Non-pigmented ciliary epithelial cell (primary cell): ENCODE measurements at places on chromosomes 16 and 17.

GRCh38 chr17:17067257-17067656, 25.0 kb downstream of the MPRIP start:
- no peak for DNase-seq

DNA sequence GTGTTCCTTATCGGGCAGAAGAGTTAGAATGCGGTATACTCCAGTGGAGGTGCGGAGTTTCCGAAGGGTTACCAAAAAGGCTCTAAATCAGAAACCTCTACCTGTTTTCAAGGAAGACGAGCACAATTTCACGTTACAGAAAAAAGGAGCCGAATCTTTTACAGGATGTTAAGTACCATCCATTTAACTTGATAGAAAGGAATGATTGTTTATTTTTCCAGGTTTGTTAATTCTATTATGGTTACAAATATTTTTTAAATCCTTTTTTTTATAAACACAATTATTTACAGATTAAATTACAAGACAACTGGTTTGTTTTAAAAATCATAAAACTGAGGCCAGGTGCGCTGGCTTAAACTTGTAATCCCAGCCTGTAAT, 18.2 kb downstream of the ZNF213 start:
- DNase-seq: no peak

DNA sequence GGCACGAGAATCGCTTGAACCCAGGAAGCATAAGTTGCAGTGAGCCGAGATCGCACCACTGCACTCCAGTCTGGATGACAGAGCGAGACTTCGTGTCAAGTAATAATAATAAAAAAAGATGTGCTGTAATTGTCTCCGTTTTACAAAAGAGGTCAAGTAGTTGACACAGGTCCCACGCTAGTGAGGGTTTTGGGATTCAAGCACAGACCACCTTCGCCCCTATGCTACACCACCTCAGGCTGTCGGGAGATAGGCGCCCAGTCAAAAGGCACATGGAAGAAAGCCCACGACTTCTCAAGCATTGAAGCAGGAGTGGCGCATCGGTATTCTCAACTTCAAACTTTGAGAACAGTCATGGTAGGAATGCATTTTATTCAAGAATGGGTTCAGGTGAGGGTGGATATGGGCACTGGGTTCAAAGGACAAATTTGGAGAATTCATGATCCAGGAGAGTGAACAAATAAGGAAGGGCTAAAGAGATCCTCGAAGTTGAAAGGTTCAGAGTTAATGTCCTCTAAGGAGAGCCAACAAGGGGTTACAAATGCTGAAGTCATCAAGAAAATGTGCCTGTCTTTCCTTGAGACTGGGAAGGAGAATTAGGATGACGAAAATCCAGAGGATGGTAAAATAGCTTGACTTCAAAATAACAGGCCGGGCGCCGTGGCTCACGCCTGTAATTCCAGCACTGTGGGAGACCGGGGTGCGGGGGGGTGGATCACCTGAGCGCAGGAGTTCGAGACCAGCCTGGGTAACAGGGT, 1.4 kb upstream of the AMZ2 start:
- no peak for DNase-seq

DNA sequence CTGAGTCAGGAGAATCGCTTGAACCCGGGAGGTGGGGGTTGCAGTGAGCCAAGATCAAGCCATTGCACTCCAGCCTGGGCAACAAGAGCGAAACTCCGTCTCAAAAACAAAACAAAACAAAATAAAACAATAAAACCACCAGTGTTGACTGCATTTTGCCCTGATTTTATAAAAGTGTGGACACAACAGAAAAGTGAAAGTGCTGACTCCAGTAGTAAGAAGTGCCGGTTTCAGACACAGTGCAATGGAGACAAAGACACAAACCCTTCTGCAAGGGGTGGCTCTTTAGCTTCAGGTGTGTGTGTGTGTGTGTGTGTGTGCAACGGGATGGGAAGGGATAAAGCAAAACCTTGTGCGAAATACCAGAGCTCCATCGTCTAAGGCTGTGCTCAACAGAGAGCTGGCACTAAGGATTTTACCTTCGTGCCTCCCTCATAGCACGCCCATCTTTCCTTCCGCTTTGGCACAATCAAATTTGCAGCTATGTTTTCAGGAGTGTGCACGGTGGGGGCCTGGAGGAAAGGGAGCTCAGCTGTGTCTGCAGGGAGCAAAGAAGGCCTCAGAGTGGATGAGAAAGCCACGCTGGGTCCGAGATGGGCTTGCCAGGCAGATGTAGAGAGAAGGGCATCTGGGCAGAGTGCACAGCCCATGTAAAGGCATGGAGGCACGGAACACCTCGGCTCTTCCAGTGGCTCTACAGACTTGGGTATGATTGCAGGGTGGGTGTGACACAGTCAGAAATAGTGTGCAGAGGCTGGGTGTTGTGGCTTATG, 15.5 kb downstream of the MXRA7 start:
- DNase-seq: no peak

- DNase-seq: no peak
These were observed 47.7 kb upstream of the CLEC18B start for GRCh38 chr16:74468807-74469525.

DNA sequence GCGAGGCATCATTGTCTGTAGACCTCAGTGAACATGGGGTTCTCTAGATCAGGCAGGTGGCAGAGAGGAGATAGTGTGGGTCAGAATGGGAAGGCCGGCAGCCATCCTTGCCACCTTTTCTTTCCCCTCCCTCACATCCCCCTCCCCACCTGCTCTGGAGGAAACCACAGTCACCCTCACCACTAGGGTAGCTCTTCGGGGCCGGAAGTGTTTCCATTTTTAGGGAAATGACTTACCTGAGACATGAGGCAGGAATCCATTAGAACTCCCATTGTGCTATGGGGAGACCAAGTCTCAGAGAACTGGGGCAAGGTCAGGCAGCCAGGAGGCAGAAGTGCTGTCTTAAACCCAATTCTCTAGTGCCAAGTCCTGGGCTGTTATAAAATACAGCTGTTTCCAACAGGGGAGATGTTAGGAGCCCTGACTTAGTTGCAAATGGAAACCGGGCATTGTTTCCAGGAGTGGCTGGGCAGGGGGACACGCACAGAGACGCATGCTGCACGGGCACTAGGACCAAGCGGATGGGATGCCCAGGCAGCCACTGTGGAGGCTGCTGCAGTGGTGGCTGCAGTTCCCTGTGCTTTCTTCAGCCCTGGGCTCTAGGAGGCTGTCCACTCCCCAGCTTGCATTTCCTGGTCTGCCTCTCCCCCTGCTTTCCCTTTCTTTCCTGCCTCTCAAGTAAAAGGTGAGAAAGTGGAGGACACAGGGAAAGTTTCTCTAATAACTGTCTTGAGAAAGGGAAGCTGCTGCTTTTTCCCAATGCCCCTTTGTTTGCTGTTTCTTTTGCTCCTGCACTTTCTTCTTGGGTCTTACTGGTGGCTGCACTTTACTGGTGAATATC, 2.8 kb downstream of the HAS3 start:
- no peak for DNase-seq

DNA sequence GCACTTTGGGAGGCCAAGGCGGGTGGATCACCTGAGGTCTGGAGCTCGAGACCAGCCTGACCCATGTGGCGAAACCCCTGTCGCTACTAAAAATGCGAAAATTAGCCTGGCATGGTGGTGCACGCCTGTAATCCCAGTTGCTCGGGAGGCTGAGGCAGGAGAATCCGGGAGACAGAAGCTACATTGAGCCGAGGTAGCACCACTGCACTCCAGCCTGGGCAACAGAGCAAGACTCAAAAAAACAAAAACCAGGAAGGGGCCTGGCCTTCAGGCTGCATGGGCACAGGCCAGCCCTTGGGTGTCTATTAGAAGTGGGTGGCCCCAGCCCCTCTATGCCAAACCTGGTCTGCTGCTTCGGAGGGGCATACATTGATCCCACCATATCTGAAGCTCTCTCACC, 56.0 kb downstream of the PSMD12 start:
- DNase-seq: no peak

DNA sequence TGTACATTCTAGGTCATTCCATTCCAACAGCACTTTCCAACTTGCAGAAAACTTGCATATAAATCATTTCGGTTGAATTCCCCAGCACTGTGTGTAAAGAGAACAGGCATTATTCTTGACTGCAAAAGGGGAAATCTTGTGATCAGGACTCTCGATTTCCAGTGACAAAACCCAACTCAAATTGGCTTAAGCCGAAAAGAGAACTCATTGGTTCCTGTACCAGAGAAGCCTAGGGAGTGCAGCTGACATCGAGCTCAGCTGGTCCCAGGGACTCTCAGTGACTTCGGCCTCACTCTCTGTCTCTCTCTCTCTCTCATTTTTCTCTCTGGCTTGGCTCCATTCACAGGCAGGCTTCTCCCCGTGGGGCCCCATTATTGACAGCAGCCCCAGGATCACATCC, 30.7 kb downstream of the CD300LF start:
- DNase-seq: no peak

- DNase-seq: no peak
These were observed 9.9 kb downstream of the TNS4 start for GRCh38 chr17:40491486-40491885.

DNA sequence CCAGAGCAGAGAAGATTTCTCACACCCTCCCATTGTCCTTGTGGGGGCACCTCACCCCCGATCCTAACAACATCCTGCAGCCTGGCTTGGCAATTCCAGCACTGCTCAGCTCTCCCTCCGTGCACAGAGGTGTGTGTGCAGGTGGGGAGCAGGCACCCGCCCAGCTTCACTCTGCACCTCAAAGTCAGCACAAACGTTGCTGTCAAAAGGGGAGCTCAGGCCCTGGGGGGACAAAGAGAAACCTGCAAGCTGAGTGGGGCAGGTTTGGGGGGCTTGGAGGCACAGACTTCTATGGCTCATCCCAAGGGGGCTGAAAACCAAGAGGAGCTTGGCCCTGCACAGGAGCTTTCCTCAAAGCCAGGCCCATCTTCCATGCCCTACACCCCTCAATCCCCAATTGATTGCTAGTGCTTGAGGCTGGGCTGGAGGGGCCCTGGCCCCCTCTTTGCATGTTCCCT, 231.9 kb upstream of the TNRC6C start:
- no peak for DNase-seq

DNA sequence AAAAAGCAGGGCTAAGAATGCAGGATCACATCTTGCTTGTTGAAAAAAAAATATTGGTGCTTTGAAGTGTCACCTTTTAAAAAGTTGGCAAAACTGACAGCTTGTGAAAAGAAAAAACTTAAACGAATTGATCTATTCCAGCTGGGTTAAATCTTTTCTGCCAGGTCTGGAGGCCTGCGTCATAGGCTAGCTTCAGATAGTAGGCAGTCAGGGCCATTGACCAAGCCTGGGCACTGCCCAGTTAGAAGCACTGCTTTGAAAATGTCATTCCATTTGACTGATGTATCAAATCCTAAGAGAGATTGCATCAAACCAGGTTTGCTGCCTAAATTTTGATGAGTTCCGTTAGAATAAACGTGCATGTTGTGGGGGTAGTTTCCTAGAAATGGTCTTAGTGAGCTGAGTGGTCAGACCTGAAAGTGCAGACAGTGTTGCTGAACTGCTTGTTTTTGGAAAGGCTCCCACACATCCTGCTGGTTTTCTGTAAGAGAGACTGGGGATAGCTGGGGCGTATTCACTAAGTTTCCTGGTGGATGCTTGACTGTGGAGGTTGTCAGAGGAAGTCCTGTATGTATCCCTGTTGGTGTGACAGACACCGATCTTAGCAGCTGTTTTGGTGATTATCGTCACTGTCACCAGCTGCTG, 38.8 kb downstream of the NUP88 start:
- DNase-seq: no peak

DNA sequence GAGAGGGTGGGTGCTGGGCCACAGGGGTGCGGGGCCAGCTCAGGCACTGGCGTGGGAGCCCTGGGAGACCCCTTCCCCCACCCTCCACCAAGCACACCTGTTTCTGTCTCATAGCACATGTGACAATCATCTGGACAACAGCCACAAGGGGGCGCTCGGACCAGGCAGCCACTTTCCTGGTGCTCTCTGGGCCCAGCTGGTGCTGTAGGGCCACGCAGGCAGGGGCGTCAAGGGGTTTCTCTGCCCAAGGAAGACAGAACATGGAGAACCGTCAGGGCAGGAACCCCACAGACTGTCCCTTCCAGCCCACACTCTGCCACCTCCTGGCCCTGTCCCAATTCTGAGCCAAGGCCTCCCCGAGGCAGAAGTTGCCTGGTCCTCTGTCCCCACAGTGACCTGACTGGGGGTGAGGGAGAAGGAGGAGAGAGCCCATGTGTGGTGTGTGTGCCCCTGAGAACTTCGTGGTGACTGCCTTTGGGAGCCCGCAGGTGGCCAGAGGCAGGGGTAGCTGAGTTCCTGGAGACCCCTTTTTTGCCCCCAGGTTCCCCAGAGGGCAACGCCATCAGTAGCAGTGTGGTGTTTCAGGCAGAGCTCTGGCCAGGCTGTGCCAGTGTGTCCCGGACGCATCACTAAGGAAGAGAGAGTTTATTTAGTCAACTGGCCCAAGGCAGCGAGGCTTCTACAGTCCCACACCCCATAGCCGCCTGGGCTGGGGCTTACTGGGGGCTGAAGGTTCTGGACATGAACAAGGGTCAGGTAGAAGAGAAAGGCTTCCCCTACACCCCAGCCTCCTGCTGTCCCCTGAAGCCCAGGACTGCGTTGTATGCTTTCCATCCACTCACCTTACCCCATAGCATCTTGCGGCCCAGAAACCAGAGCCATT, 3.1 kb upstream of the SETD6 start:
- no peak for DNase-seq

- no peak for DNase-seq
These were observed 32.8 kb upstream of the ETV4 start for GRCh38 chr17:43578699-43579565.

DNA sequence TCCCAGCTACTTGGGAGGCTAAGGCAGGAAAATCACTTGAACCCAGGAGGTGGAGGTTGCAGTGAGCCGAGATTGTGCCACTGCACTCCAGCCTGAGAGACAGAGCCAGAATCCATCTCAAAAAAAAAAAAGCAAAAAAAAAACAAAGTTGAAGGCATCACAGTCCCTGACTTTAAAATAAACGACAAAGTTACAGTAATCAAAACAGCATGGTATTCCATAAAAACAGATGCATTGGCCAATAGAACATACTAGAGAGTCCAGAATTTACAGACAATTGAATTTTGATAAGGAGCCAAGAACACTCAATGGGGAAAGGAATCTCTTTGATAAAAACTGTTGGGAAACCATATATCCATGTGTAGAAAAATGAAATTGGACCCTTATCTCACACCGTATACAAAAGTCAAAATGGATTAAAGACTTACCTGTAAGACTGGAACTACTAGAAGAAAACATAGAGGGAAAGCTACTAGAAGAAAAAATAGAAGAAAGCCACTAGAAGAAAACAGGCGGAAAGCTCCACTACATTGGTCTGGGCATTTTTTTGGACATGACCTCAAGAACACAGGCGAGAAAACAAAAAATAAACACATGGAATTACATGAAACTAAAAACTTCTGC, 2.8 kb upstream of the EFCAB13 start:
- DNase-seq: no peak

DNA sequence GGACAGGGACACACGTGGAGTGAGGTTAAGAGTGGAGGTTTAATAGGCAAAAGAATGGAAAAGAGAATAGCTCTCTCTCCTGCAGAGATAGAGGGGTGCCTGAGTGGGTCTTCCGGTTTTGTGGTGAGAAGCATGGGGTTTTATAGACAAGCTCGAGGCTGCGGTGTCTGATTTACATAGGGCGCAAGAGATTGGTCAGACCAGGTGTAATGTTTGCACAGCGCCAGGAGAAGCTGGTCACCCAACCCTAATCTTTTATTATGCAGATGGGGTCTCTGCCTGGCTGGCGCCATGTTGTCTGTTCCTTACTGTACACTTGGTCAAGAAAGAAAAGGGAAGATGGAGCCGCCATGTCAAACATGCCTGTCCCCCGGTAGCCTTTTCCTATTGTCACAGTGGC, 44.5 kb upstream of the MLYCD start:
- no peak for DNase-seq
